ENCODE measurements at places on chromosomes 2 and 18. TPM values are rescaled to one million over a fixed set of nuclear protein-coding genes. Genes with fewer than 3 reads are reported as not detected.

DNA sequence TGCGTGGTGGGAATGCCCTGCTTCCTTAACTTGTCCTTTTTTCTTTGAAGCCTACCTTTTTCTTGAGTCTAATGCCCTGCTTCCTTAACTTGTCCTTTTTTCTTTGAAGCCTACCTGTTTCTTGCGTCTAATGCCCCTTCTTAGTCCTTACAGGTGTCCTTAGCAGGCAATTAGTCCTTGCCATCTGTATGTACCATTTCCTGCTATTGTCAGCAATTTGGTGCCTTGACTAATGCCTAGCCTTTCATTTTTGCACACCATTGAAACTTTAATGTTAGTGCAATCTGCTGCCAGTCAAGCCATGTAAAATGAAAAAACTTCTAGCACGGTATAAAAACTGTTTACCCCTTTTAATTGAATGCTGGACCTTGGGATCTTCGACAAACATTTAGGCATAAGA lies 4.3 kb downstream of the KDM3A start:
- no peak for DNase-seq

BCL2 gene
- polyA plus RNA-seq = 0.61 TPM

GRCh38 chr2:223165423-223166214 lies 113.6 kb downstream of the KCNE4 start:
- no peak for DNase-seq

DNA sequence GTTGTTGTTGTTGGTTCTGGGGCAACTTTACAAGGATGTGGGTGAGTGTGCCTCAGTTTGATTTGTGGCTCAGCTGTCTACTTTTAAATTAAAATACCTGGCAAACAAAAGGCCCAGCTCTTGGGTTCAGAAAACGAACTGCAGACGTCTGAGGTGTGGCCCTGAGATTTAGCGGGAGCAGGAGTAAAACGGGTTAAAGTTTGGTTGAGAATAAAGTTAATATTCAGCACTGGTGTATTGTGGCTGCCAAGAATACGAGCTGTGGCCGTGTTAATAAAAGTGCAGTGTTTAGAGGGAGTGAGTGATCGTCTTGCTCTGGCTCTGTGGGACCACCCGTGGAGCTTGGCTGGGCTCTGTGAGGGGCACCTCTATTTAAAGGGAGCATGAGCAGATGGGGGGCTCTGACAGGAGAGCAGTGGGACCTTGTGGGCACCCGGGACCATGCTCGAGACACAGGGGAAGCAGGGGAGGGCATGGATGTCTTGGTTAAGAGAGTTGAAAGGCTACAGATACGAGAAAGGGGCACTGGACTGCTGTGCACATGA lies 80.3 kb downstream of the VAPA start:
- DNase-seq = no peak

GRCh38 chr2:127660291-127660578 lies 14.3 kb downstream of the GPR17 start:
- no peak for DNase-seq

DNA sequence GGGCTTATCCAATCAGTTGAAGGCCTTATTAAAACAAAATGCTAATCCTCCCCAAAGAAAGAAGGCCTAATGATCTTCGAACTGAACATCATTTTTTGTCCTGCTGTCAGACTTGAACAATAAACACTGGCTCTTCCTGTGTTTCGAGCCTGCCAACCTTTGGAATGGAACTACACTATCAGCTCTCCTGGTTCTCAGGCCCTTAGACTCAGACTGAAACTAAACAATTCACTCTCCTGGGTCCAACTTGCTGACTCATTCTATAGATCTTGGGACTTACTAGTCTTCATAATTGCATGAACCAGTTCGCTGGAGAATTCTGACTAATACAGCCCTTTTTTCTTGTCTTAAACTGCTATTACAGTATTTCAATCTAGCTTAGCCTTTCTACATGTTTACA lies 235.2 kb downstream of the LNPK start:
- DNase-seq = peak; percentile 2

DNA sequence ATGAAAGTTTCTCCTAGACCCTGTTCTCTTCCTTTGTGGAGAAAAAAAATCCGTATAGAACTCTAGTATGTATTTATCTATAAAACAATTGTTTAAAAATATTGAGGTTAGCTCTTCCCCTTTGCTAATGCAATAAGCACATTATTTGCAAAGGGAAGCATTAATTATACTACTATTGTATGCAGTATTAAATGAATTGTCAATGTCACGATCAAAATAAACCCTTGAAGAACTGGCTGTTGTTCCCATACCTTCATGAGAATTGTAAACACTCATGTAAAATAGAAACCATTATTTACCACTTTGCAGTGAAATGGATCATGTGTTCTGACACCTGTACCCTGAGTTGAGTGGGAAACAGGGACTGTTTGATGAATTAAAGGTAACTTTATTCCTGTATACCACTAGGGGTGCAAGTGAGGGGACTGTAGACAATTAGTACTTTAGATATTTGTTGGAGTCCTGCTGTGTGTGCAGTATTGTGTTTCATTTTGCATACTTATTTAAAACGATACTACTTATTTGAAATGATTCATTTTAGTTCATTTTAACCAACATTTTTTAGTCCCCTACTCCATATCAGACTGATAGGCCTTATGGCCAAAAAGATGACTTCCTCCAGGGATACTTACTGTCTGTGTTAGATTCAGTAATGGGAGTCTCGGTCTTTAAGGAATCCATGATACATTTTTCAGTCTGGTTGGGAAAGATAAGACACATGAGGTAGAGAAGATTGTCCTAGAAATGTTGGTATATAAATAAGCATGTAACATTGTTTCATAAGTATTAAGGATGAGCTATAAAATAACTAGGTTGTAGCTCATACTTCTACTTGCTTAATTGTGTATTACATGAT lies 7.9 kb downstream of the PKP4 start:
- DNase-seq = peak; percentile 56

SLC9A2 gene
- polyA plus RNA-seq = 3.0 TPM

DNA sequence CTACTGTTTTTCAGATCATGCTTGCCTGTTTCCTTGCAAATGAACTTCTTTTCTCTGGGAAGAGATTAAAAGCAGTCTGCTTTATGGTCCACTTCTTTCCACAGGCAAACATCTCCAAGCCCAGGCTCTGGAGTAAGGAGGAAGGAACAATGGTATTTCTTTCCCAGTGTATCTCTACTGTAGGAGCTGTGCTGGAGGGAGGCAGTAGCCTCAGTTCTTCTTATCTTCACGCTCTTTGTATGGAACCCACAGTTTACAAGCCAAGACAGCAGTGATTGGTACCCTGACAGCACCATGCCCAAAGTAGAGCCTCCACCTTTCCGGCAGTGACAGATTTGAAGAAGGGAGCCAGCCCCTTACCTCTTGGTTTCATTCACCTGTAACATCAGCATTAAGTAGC lies 35.2 kb downstream of the SPOPL start:
- DNase-seq = no peak

- DNase-seq = no peak
Measured at GRCh38 chr18:2050702-2051201, 520.6 kb downstream of the METTL4 start.

CPS1 gene
- polyA plus RNA-seq = 16.1 TPM

CRACDL gene
- 0.51 TPM for polyA plus RNA-seq

HDHD2 gene
- 16.1 TPM for polyA plus RNA-seq

LTBP1 gene
- polyA plus RNA-seq = 24.2 TPM

GRCh38 chr2:71619230-71619741 lies 165.9 kb downstream of the DYSF start:
- no peak for DNase-seq

DNA sequence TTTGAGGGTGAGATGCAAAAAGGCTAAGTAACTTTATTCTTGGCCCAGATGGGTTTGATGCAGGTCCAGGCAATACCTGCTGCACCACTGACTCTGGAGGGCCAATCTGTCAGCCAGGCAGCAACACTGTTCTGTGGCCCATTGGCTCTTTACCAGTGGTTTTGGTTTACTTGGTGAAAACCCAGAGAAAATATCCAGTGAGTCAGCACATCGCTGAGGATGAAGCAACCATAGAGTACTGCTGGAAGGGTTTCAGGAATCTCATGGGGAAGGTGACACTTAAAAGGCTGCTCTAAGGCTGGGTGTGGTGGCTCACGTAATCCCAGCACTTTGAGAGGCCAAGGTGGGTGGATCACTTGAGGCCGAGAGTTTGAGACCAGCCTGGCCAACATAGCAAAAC lies 192.5 kb upstream of the FAM98A start:
- DNase-seq = no peak

GRCh38 chr2:127759931-127760330 lies 51.0 kb downstream of the WDR33 start:
- no peak for DNase-seq

DNA sequence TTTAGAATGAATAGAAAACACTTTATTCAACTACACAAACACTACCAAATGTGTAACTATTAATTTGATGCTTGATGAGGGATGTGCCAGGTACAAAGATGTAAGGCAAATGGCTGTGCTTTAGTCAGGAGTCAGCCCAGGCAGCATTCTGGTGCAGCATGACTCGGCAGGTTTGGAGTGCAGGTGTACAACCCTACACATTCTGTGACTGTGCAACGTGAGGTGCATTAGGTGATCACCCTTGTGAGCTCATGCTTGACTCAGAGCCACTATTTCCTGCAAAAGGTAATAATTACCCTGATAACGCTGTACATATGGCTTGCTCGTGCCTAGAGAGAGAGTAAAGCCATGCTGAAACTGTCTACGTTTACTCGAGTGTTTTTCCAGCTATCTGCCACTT lies 288.7 kb upstream of the DSEL start:
- DNase-seq = peak; percentile 3

DCDC2C gene
- polyA plus RNA-seq = not detected

DNA sequence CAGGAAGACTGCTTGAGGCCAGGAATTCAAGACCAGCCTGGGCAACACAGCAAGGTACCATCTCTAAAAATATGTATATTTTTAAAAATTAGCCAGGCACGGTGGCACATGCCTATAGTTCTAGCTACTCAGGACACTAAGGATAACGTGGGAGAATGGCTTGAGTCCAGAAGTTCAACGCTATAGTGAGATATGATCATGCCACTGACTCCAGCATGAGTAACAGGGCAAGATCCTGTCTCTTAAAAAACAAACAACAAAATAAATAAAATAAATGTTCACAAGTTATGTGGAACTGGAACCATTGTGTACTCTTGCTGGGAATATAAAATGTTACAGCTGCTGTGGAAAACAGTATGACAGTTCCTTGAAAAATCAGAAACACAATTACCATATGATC lies 47.2 kb downstream of the USP34 start:
- DNase-seq = peak; percentile 41
